ENCODE measurements at places on chromosomes 7 and 10.

GRCh38 chr10:133279326-133280226, 2.9 kb upstream of the ADAM8 start:
- no peak for DNase-seq

- no peak for DNase-seq
Observed at GRCh38 chr10:121405549-121405948, 192.7 kb downstream of the FGFR2 start.

- no peak for DNase-seq
Observed at GRCh38 chr10:32540691-32541470, 94.9 kb downstream of the CCDC7 start.

DNA sequence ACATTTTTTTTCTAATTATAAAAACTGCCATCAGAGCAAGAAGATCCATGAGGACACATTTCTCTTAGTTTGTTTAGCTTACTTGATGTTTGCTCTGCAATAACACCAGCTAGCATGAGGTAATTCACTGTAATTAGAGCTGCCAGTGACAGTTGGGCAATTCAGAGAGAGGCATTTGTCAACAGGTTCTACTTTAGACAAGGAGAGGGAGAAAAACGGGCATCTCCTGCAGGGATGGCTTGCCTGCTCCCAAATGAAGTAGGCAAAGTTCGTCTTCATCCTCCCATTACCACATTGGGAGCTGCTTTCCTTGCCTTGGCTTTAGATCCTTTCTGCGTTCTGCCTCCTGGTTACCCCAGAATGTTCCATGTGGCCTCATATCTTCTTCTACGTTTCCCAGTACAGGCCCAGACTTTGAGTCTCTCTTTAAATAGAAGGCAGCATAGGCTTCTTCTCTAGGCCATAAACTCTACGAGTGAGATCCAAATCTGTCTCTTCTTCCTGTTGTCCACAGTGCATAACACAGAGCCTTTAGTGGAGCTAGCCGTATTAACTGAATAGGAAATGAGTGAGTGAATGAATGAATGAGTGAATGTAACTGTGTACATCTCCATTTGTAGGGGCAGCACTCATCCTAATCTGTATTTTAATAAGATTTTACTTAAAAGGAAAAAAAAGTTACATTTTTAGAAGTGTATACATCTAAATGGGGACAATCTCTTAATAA, 21.2 kb downstream of the ASB15 start:
- DNase-seq, result no peak

GRCh38 chr10:97539523-97540200, 32.9 kb upstream of the ANKRD2 start:
- DNase-seq, result no peak

DNA sequence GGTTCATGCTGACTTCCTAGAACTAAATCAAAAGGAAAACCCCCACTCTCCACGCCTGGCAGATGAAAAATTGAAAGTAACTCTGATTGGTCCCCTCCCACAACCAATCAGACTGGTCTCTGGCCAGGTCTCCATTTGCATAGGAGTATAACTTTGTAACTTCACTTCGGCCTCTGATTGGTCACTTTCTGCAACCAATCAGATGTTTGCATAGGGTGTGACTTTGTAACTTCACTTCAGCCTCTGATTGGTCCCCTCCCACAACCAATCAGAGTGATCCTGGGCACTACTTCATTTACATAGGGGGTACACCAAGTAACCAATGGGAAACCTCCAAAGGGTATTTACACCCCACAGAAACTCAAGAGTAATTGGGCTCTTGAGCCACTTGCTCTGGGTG, 306.6 kb upstream of the PFKP start:
- no peak for DNase-seq

DNA sequence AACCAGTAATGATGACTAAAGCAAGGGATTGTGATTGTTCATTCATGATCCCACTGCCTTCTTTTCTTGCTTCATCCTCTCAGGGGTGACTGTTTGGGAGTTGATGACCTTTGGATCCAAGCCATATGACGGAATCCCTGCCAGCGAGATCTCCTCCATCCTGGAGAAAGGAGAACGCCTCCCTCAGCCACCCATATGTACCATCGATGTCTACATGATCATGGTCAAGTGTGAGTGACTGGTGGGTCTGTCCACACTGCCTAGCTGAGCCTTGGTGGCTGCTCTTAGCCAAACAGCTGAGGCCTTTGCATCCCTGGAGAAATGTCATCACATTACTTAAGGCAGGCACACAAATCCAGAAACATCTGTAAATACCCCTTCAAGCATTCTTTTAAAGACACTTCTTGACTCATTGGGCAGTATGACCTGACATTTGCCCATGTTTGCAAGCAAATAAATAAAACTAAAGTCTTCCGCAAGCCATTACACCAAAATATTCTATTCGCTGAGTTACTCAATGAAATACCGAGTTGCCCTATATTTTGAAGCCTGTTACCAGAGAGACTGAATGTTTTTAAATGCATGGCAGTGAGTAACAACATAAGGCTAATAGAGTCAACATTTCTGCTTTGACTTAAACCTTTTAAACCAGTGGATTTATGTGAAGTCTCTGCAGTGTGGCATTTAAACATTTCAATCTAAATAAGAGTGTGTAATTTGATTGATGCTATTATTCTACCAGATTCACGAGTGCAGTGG, 166.3 kb upstream of the LANCL2 start:
- DNase-seq, result no peak

- no peak for DNase-seq
Observed at GRCh38 chr10:131946321-131946751, 35.4 kb downstream of the BNIP3 start.

GRCh38 chr7:103823084-103823483, 166.4 kb downstream of the RELN start:
- no peak for DNase-seq

DNA sequence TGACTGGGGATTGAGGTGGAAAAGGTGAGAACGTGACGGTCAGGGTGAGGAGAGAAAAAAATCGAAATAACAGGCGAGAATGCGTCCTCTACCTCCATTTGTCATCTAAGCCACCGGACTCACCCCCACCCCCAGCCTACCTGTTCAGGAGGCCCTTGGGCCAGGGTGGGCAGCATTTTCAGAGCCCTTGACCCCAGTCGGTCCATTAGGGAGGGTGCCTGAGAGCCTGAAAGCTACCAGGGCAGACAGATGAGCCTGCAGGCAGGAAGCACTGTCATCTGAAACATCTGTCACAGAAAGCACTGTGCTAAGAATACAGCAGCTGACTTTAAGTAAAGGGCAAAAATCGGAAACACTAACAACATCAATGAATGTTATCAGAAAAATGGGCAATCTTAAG, 47.0 kb downstream of the MAD1L1 start:
- no peak for DNase-seq

GRCh38 chr7:601595-602340, 82.1 kb upstream of the PDGFA start:
- peak; percentile 69 for DNase-seq

DNA sequence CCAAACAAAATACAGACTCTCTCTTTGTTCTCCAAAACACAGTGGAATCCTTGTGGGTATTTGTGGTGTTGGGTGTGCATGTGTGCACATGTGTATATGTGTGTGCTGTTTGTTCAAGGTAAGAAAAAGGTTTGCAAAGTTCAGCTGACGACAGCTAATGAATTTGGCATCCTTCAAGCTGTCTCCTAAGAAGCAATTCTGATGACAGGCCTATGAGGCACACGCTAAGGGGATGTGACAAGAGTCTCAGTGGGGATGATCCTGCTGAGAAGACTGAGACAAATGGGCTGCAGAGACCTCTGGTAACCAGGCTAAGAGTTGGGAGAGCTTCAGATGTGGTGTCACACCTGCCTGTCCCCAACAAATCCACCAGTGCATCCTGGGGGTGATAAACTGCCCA, 26.5 kb upstream of the CELF2 start:
- no peak for DNase-seq

DNA sequence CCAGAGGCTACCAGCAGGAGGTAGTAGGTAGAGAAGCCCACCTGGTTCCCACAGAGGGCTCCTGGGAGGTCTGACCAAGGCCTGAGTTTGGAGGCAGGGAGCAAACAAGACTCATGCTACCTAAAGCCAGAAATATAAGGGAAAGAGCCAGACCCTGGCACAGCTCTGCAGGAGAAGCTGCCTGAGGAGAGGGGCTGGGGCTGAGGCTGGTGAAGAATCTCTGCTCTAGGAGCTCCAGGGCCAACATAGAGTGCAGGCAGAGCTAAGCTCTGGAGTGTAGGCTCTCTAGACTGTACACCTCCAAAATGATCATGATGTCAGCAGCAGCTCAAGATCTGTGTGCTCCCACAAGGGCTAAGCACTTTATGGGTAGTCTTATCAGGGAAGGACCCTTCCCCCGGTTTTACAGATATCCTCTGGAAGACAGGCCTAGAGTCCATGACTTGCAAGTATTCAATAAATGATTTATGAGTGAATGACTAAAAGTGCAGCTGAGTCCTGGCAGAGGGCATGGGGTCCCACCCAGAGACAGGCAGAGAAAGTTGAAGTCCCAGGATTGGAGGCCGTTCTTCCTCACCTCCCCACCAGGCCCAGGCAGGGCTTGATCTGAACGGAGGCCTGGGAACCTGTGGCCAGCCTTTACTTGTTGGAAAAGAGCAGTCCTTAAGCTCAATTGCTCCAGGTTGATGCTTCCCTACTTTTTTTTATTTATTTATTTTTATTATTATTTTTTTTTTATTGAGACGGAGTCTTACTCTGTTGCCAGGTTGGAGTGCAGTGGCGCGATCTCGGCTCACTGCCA, 71.5 kb upstream of the LRRC4 start:
- no peak for DNase-seq

- DNase-seq, result no peak
Observed at GRCh38 chr10:79403441-79404230, 41.8 kb downstream of the ZCCHC24 start.

- no peak for DNase-seq
Observed at GRCh38 chr7:39260279-39260844, 282.7 kb downstream of the POU6F2 start.

DNA sequence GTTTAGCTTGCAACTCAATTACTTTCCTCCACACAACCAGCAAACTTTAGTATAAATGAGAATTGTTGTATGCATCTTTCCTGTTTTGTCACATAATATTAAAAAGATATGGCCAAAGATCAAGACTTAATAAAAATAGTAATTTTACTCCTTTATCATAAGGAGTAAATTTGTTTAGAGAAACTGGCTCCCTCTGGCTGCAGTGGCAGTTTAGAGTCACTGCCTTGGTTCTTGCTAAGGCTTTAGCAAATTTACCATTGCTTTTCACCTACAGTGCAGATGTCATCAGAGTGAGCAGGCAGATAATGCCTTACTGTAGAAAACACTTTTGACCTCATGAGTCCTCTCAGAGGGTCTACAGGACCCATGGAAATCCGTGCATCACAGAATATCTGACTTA, 2.6 kb downstream of the PRPF18 start:
- DNase-seq, result no peak

DNA sequence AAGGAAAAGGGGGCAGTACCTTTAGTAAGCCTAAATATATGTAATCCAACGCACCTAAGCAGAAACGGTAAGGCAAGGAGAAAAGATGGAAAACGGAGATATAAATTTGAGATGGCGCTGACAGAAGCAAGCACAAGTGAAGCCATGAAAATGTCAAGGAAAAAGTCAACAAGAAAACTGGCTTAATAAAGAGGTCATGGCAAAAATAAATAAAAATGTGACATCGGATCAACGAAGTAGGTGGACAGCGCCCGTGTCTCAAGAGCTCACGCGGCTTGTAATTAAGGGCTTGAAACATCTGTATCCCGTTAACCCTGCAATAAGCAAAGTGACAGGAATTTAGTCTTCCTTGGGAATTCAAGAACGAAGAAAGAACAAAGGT, 611 bp downstream of the NDUFA5 start:
- DNase-seq, result no peak
